Heart right ventricle (tissue), 16 donors: ENCODE measurements at places on chromosomes 2 and 18. TPM values are rescaled to one million over a fixed set of nuclear protein-coding genes. Genes with fewer than 3 reads are reported as not detected.

GRCh38 chr18:47790036-47790435, 140.4 kb downstream of the SMAD2 start:
- H3K27ac ChIP-seq = no peak overlapping the region
- H3K4me3 ChIP-seq = no peak overlapping the region
- peaks cover 3% of the 10 kb centered on the region for H3K4me1 ChIP-seq
- no peaks in the 10 kb centered on the region for H3K27me3 ChIP-seq
- DNase-seq = no peak
- no peaks in the 10 kb centered on the region for H3K36me3 ChIP-seq

DNA sequence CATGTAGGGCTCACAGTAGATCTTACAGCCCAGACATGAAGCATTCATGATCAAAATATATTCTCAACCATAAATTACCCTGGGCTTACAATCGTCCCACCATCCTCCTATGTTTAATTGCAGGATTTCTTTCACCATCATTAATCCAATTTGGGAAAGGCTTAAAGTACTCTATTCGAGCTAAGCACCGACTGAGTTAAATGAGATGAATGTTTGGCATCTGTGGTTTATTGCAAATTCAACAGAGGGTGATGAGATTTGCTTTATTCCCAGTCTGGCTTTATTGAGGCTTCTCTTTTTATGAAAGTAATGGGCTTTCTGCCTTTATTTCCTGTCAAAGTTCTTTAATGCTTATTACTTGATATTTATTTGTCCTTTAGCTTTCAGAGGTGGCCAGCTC, 159.0 kb downstream of the METTL4 start:
- H3K4me3 ChIP-seq = no peak overlapping the region
- H3K36me3 ChIP-seq = no peaks in the 10 kb centered on the region
- DNase-seq = no peak
- no peaks in the 10 kb centered on the region for H3K4me1 ChIP-seq
- no peaks in the 10 kb centered on the region for H3K27me3 ChIP-seq

GRCh38 chr2:193199322-193199721, 1004.6 kb upstream of the TMEFF2 start:
- H3K4me3 ChIP-seq = no peak overlapping the region
- no peaks in the 10 kb centered on the region for H3K27me3 ChIP-seq
- no peak for DNase-seq

Gene AFF3
- total RNA-seq = 8.6 TPM

Gene GREB1L
- total RNA-seq = 2.7 TPM

GRCh38 chr2:66269166-66269565, 165.8 kb upstream of the MEIS1 start:
- no peaks in the 10 kb centered on the region for H3K4me1 ChIP-seq
- H3K27ac ChIP-seq = no peak overlapping the region
- no peak overlapping the region for H3K4me3 ChIP-seq
- no peaks in the 10 kb centered on the region for H3K36me3 ChIP-seq
- no peak for DNase-seq
- H3K27me3 ChIP-seq = peaks cover 6% of the 10 kb centered on the region

GRCh38 chr2:181685150-181685688, 4.9 kb upstream of the NEUROD1 start:
- H3K27me3 ChIP-seq = peaks cover 86% of the 10 kb centered on the region
- no peak overlapping the region for H3K27ac ChIP-seq
- peaks cover 12% of the 10 kb centered on the region for H3K4me1 ChIP-seq
- no peaks in the 10 kb centered on the region for H3K36me3 ChIP-seq
- DNase-seq = no peak

Gene VIL1
- total RNA-seq = not detected

Gene SLC4A3
- 364 TPM for total RNA-seq

- no peaks in the 10 kb centered on the region for H3K27me3 ChIP-seq
- peak overlapping the region; percentile 69 for H3K27ac ChIP-seq
- DNase-seq = peak; percentile 42
- H3K4me3 ChIP-seq = no peak overlapping the region
- peaks cover 22% of the 10 kb centered on the region for H3K4me1 ChIP-seq
Measured at GRCh38 chr2:65545837-65546805, 113.7 kb upstream of the SPRED2 start.

Gene ADCYAP1
- total RNA-seq = 0.16 TPM

DNA sequence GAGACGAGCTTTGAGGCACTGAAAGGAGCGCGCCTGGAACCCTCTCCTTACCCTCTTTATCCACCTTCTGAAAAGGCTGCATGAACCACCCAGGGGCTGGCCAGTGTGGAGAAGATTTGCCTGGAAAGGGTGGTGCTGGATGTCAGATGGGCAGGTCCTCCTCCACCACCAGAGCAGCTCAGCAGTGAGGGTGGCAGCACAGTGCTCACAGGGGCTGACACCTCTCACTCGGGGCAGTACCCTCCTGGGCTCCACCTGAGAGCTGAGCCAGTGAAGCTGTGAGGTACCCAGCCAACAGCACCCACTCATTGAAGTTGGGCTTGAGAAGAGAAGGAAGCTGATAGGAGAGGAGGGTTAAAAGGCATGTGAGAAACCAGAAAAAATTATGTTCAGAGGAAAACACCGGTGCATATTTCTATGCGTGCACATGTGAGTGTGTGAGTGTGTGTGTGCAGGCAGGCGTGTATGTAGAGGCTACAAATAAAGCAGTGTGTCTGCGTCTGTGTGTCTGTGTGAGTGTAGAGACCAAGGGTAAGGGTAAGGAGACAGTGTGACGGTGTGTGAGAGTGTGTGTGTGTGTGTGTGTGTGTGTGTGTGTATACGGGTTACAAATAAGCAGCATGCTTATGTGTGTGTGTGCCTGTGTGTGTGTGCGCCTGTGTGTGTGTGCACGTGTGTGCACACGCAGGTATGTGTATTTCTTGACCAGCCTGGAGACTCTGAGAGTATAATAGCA, 40.7 kb downstream of the TEX44 start:
- H3K27ac ChIP-seq = no peak overlapping the region
- H3K4me1 ChIP-seq = no peaks in the 10 kb centered on the region
- H3K27me3 ChIP-seq = no peaks in the 10 kb centered on the region
- H3K4me3 ChIP-seq = no peak overlapping the region

DNA sequence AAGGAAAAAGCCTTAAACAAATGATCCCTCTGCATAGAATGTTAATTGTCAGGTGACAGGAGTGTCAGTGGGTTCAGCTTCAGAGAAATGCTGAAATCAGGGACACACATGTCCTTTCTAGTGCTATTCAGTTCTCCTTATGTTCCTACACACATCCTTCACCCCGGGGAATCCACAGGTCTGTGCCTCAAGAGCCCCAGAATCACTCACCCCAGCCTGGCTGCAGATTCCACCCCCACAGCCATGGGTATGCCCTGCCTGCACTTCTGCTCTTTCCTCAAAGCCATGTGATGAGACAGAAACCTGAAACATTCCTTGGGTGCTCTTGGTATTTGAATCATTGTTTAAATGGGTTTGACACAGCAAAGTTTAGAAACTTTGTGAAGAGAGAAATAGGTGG, 27.4 kb upstream of the FZD7 start:
- no peaks in the 10 kb centered on the region for H3K36me3 ChIP-seq
- no peaks in the 10 kb centered on the region for H3K27me3 ChIP-seq
- H3K27ac ChIP-seq = no peak overlapping the region
- H3K4me3 ChIP-seq = no peak overlapping the region

DNA sequence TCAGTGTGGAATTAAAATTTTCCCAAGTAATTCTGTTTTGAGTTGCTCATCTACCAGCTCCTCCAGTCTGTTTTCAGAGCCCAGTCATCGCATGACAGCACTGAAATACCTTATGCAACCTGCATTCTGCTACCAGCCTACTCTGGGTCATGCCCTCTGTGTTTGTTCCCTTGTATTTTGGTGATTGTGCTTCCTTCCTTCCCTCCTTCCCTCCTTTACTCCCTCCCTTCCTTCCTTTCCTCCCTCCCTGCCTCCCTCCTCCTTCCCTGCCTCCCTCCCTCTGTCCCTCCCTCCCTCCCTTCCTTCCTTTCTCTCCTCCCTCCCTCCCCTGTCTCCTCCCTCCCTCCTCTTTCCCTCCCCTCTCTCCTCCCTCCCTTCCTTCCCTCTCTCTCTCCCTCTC, 289.6 kb downstream of the CDH2 start:
- DNase-seq = no peak
- no peak overlapping the region for H3K27ac ChIP-seq
- H3K4me1 ChIP-seq = no peaks in the 10 kb centered on the region

Gene LIMS4
- 5.6 TPM for total RNA-seq

- no peak for DNase-seq
- no peaks in the 10 kb centered on the region for H3K27me3 ChIP-seq
- H3K4me1 ChIP-seq = no peaks in the 10 kb centered on the region
- H3K27ac ChIP-seq = no peak overlapping the region
- H3K36me3 ChIP-seq = no peaks in the 10 kb centered on the region
Measured at GRCh38 chr2:21591926-21592325, 468.2 kb downstream of the TDRD15 start.

- peaks cover 3% of the 10 kb centered on the region for H3K4me1 ChIP-seq
- no peak for DNase-seq
- H3K36me3 ChIP-seq = no peaks in the 10 kb centered on the region
Measured at GRCh38 chr2:127201452-127201851, 18.6 kb downstream of the CYP27C1 start.

Gene VWC2L
- not detected for total RNA-seq

GRCh38 chr18:73711256-73711655, 436.4 kb downstream of the FBXO15 start:
- no peak overlapping the region for H3K4me3 ChIP-seq
- no peaks in the 10 kb centered on the region for H3K27me3 ChIP-seq
- no peak overlapping the region for H3K27ac ChIP-seq

Gene HOXD1
- not detected for total RNA-seq

Gene MC5R
- total RNA-seq = not detected

Gene SYT4
- total RNA-seq = not detected

DNA sequence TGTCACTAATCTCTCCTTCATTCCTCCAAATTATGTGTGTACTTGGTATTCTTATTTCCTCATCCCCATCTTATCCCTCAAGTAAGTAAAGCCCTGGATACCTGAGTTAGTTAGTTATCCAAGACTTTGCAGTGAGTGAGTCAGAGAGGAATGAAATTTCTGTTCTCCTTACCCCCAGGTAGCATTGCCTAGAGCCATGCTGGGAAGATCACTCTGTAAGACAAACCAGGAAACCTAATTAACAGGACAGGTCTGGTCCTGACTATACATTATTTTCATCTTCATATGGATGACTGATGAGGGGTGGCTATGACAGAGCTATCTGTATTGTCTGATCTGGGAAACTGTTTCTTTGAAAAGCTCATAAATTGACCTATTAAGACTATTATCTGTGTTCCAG, 55.0 kb upstream of the ITGA6 start:
- H3K27me3 ChIP-seq = no peaks in the 10 kb centered on the region
- DNase-seq = no peak
- H3K36me3 ChIP-seq = no peaks in the 10 kb centered on the region
- H3K27ac ChIP-seq = no peak overlapping the region

GRCh38 chr2:62408241-62408677, 97.7 kb downstream of the TMEM17 start:
- no peaks in the 10 kb centered on the region for H3K36me3 ChIP-seq
- DNase-seq = no peak
- H3K27ac ChIP-seq = no peak overlapping the region

Gene SCYGR4
- not detected for total RNA-seq

DNA sequence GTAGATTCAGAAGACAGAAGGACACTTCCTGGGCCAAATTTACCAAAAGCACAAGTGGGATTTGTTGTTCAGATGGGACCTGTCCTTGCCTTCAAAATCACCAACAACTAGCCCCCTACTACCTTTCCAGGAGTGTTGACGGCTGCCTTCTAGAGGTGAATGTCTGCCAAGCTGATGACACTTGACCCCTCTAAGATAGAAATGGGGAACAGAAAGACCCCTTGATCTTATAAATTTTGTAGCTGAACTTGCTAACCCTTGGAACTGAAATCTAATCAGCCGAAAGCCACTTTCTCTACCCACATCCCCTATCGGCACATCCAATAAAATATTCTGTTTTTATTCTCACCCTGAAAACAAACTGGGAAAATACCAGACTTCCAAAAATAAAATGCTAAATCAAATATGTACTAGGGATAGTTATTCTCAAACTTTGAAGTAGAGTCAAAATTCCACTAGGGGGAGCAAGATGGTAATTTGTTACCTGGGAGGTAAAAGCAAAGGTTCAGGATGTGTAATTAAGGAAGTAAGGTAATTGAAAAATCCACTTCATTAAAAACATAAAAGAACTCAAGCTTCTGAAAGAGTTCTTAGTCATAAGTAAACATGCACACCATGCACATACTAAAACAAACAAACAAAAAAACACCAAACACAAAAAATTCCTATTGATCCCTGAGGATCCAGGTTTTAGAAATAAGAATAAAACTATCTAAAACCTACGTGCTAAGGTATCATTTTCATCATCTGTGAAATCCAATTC, 119.2 kb downstream of the ANKRD44 start:
- no peaks in the 10 kb centered on the region for H3K36me3 ChIP-seq
- peaks cover 16% of the 10 kb centered on the region for H3K4me1 ChIP-seq

GRCh38 chr2:36450466-36451196, 95.1 kb downstream of the CRIM1 start:
- no peak for DNase-seq
- H3K27me3 ChIP-seq = no peaks in the 10 kb centered on the region
- H3K36me3 ChIP-seq = peaks cover 35% of the 10 kb centered on the region

Gene CCDC148
- 1.4 TPM for total RNA-seq

DNA sequence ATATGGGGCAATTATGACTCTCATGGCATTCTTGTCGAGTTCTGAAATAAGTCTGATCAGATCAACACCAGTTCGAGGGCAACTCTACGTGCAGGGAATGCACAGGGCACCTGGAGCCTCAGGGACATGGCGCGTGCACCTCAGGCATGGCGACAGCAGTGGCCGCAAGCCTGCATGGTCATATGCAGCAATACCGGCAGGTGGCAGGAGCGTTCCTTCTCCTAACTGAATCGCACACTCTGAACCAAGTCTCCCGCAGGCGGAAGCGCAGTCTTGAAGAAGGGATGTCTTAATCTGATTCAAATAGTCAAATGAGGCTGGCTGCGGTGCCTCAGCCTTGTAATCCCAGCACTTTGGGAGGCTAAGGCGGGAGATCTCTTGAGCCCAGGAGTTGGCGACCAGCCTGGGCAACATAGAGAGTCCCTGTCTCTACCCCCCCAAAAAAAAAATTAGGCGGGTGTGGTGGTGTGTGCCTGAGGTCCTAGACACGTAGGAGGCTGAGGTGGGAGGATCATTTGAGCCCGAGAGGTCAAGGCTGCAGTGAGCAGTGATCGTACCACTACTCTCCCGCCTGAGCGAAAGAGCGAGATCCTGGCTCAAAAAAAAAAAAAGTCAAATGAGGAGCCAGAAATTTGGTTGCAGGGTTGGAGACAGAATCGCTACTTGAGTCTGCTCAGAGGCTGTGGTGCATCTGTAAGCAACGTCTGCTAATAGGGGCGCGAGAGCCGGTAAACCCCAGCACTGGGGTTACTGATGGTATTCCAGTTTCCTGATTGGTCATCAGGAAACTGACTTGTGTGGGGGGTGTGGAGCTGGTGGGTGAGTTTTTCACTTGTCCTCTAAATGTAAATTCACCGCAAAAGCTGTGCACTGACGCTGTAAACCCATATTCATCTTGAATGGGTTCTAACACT, 28.8 kb downstream of the FHL2 start:
- peak; percentile 84 for DNase-seq
- peak overlapping the region; percentile 7 for H3K27ac ChIP-seq
- H3K4me3 ChIP-seq = no peak overlapping the region
- H3K4me1 ChIP-seq = peaks cover 53% of the 10 kb centered on the region
- no peaks in the 10 kb centered on the region for H3K27me3 ChIP-seq
